ENCODE measurements at places on chromosomes 6 and 20.
A peak's percentile ranks its signal among the peaks of the same experiment; 100 is the strongest.

DNA sequence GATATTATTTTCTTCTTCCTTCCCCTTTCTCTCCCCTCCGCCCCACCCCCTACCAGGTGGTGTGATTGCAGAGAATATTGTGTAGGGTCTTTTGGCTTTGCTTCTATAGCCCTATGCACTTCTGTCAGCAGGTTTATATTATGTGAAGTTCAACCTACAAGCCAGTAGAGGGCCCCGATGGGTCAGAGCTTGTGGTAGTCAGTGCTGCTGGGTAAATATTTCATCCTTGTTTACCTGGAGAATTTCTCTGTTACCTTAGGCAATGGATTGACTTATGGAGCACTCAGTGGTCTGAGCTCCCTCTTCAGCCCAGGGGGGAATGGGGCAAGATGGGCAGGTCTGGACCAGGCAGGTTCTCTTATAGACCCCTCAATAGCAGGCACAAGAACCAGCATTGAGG, 720.9 kb downstream of the GRIK2 start:
- no peak for DNase-seq

DNA sequence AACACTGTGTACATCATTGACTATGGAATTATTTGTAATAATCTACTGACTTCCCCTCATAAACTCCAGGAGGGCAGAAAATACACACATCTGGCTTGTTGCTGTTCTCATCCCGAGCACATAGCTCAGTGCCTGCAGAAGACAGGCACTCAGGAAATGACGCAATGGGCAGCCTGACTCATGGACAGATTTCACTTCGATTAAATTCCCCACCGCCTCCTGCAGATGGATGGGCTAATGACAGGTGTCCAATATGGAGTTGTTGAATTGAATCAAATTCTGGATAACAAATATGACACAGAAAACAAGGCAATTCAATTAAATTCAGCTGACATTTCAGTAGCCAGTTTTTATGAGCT, 9.1 kb downstream of the ANKRD60 start:
- DNase-seq, result no peak

GRCh38 chr6:158500016-158500735, 59.7 kb upstream of the TMEM181 start:
- DNase-seq, result no peak

- no peak for DNase-seq
Observed at GRCh38 chr20:33833333-33833732, 22.2 kb downstream of the CHMP4B start.

DNA sequence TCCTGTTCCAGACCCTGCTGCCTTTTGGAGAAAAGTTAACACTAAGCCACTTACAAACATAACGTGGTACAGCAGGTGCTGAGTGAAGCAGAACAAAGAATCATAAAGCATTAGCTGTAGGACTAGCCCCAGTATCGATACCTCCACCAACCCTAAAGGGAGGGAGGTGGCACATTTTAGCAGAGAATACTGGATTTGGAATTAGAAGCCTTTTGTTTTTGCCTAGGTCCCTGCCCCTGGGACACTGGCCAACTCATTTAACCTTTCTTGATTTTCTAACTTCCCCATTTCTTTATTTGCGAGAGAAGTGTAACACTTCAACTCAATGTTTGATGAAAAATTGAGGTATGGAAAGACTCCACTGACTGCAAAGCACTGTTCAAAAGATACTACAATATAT, 93.5 kb downstream of the B3GAT2 start:
- no peak for DNase-seq

DNA sequence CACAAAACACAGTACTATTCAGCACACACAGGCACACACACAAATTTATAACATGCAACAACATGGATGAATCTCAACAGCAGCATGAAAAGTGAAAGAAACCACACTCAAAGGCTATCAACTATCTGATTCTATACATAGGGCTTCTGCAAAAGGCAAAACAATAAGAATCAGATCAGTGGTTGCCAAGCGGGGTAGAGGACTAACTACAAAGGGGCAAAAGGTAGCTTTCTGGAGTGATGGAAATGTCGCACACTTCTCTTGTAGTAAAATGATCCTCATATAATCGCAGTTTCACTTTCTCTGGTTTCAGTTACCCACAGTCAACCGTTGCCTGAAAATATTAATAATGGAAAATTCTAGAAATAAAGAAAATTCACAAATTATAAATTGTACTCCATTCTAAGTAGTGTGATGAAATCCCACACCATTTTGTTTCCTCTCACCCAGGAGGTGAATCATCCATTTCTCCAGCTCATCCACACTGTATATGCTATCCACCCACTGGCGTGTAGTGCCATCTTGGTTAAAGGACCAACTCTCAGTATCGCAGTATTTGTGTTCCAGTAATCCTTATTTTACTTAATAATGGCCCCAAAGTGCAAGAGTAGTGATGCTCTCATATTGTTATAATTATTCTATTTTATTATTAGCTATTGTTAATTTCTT, 12.8 kb upstream of the PLN start:
- no peak for DNase-seq

- no peak for DNase-seq
Observed at GRCh38 chr6:27241443-27241842, 6.1 kb upstream of the PRSS16 start.

GRCh38 chr6:137390334-137390733, 103.9 kb downstream of the OLIG3 start:
- DNase-seq, result no peak

GRCh38 chr20:20839771-20840170, 127.3 kb upstream of the RALGAPA2 start:
- no peak for DNase-seq

DNA sequence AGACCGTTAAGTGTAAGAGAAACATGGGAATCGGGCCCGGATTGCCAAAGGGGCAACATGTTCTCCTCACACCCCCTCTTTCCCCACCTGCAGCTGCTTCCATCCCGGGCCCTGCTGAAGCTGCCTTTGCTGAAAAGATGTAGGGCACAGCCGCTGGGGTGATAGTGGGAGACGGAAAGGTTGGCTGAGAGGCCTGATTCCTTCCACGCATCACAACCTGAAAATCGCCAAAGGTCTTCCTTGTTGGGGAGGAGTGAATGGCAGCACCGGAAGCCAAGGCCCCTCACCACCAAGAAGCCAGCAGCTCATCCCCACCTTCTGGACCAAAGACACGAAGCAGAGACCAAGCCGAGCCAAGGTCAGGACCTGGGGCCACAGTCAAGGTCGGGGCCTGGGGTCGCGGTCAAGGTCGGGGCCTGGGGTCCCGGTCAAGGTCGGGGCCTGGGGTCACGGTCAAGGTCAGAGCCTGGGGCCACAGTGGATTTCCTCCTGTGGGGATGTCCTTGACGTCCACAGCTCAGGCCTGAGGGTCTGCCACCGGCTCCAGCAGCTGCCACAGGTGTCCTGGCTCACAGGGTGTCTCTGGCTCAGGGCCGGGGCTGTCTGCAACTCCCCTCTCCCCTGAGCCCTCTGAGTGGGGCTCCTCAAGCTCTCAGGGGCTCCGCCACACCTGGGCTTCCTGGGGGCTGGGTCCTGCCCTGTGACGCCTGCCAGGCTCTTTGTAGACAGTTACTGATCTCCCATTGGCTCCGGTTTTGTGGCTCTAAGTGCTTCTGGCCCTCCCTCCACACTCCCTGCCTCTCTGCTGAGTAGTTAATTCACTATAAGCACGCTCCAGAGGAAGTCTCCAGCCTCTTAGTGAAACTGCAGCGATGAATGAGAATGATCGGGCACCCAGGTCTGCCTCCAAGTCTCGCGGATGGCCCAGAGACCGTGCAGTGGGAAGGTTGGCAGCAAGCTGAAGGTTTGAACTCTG, 5.5 kb upstream of the CHRNA4 start:
- no peak for DNase-seq

- no peak for DNase-seq
Observed at GRCh38 chr6:157075549-157076450, 247.5 kb downstream of the TMEM242 start.

DNA sequence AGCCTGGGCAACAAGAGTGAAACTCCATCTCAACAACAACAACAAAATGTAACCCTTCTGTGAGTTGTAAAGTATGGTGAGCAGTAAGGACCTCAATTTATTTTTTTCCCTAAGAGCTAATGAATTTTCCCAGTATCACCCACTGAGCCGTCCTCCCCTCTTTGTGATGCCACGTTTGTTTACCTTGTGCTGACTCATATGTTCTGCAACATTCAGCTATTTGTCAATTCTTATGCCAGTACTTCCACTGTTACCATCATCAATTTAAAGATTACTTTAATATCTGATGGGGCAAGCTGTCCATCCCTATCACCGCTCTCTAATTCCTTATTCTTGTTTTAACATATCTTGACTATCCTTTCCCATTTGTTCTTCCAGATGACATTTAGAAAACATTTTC, 37.5 kb downstream of the MAK start:
- no peak for DNase-seq

- DNase-seq, result no peak
Observed at GRCh38 chr6:21556511-21556910, 37.0 kb upstream of the SOX4 start.

DNA sequence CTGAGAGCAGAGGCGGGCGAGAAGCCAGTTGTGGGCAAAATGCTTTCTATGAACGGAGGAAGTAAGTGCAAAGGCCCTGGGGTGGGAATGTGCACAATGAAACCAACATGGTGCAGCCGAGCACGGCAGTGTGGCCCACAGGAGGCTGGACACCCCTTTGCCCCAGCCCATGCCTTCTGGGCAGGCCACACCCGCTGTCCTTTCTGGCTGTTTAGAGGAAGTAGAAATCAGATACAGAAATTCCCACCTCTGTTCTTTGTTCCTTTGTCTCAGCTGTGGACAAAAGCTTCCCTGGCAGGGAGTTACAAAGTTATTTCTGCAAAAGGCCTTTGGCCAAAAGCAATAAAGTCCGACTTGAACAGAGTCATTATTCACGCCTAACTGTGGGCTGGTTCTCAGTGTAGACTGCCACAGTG, 11.9 kb downstream of the SULF2 start:
- DNase-seq, result no peak

GRCh38 chr6:30615219-30615957, 1.7 kb downstream of the PPP1R10 start:
- peak; percentile 50 for DNase-seq

- no peak for DNase-seq
Observed at GRCh38 chr20:62837790-62838127, 20.9 kb downstream of the COL9A3 start.

- DNase-seq, result no peak
Observed at GRCh38 chr20:47156301-47157137, 200.0 kb downstream of the ZMYND8 start.

DNA sequence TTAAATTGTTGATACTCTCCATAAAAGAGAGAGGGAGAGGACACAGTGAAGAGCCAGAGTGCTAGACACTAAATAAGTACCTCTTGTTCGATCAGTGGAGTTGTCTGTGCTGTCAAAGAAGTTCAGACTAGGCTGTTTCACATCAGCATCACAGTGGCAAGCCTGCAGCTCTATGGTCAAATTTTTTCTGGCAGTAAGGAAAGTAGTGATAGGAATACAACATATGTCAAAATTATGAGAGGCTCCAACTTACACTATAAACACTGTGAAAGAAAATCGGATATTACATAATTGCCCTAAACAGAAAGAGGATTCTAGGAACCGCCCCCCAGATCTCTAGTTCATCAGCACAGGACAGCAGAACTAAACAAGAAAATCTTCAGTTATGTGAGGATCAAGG, 23.1 kb downstream of the DNAH8 start:
- DNase-seq, result no peak

GRCh38 chr6:13234130-13234529, 94.2 kb downstream of the TBC1D7 start:
- DNase-seq, result no peak

- no peak for DNase-seq
Observed at GRCh38 chr6:158687506-158687905, 37.7 kb downstream of the SYTL3 start.

GRCh38 chr20:58723628-58723984, 31.0 kb downstream of the NPEPL1 start:
- DNase-seq, result peak; percentile 8

- DNase-seq, result no peak
Observed at GRCh38 chr20:37469531-37469930, 51.5 kb upstream of the NNAT start.

GRCh38 chr6:132365281-132365907, 35.9 kb downstream of the MOXD1 start:
- DNase-seq, result no peak

DNA sequence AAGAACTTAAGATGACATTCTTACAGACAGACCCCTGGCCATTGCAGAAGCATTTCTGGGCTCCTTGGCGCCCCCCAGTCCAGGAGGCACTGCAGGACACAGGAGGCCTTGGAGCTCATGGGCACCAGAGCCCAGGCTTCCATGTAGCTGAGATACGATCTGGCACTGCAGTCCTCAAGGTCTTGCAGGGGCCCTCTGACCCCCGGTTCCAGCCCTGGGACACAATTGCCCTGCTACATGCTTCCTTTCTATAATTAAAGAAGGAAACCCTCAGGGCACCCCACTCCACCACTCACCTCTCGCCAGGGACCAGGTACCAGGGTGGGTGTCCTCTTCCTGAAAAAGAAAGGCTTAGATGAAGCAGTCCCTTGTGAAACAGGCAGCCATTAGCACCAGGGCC, 33.6 kb downstream of the WFDC3 start:
- no peak for DNase-seq

DNA sequence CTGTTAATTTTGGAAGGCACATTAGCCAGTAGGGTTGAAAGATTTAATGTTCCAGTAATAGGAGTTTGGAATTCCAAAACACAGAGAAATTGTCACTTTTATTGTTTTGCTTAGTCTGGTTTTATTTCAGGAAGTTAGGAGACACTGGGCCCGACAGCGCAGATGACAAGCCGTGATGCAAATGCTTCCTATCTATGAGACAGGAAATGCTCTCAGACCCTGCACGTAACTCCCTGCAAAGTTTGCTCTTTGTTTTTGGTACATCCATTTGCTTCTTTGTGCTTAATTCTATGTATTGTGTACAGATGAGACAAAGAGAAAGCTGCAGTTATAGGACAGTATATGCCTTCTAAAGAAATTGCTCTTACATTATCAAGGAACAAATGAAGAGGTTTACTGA, 201.6 kb upstream of the SGK1 start:
- peak; percentile 68 for DNase-seq

GRCh38 chr6:170234419-170234818, 56.5 kb downstream of the DLL1 start:
- no peak for DNase-seq

DNA sequence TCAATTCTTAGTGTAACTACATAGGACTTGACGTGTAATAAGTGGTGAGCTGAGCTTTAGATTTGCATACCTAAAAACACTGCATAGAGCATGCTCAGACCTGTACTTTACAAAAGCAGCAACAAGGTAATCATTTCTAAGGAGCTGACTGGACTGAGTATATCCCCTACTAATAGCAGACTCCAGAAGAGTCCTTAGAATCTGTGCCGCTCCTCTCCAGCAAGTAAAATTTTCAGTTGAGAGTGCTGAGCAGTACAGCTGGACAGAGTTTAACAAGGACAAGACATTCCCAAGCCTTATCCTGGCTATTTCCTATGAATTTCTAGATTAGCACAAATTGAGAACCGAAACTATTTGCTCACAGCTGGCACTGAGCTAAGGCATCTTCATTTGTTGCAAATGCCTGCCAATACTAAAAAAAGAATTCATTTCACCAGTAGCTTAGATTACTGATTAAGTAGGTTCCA, 26.1 kb upstream of the KLHL31 start:
- no peak for DNase-seq

GRCh38 chr6:110322874-110323242, 35.3 kb downstream of the METTL24 start:
- no peak for DNase-seq
